ENCODE measurements at places on chromosomes 16 and 17.

- no peak for DNase-seq
Observed at GRCh38 chr16:23587726-23588125, 8.4 kb downstream of the NDUFAB1 start.

GRCh38 chr17:11264183-11264871 lies 23.3 kb downstream of the SHISA6 start:
- DNase-seq, result no peak

DNA sequence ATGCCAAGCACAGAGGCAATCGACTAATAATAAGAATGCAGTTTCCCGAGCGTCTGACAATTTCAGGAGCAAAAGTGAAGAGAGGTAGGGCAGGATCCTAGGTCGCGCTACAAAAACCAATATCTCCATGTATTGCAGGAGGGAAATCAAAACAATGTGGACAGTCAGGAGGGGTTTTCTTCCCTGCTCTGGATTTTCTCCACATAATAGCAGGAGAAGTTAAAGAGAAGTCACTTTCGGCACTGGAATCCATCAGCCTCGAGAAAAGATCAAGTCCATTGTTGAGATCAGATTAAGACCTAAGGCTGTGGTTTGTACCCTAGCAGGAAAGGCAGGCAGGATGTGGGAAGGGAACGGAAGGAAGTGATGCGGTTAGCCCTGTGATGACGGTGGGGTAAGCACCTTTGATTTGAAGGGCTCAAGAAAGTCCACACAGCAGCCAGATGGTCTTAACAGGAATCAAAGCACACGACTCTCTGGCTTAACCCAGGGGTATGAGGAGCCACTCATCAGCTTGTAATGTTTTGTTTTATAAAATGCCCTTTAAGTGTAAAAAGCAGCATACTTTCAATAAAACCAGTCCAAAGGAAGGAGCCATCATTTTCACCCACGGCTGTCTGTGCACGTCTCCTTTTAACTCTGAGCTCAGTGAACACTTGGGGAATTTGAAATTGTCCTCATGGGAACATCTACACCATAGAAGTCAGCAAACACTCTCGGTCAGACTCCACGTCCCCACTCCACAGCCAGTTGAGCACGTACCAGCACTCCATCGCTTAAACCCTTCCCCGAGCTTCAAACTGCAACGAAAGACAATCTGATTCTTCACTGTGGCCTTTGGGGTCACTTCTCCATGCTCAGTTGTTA lies 15.8 kb upstream of the AKTIP start:
- DNase-seq, result peak; percentile 56

DNA sequence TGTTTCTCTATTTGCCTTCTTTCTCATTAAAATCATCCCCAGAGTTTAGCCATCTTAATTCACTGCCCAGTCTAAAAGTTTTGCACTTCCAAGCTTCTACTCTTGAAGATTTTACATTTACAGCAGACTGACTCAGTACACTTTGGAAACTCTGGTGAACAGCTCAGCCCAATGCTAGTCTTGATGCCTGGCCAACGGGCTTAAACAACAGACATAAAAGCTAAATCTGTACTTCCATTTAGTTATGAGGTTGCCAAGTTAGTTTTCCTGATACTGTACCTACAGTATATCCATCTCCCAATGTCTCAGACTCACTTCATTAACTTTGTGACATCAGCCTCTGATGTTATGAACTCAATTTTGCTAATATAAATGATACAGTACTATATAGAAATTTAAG lies 891.8 kb upstream of the SOX9 start:
- DNase-seq, result no peak

DNA sequence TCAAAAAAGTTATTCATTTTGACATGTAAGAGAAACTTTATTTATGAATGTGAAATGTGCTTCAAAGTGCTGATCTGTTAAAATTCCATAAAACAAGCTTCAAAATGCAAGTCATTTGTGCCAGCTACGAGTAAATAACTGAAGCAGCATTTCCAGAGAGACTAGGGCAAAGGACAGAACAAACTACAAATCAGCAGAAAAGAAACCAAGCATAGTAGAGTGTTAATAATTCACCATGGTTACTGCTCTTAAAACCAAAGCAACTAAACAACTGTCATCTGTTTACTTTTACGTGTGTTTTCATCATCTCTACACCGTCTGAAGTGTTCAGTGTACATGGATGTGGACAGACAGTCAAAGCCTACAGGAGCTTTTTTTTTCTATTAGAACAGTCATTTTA lies 1.6 kb upstream of the ASPA start:
- no peak for DNase-seq

DNA sequence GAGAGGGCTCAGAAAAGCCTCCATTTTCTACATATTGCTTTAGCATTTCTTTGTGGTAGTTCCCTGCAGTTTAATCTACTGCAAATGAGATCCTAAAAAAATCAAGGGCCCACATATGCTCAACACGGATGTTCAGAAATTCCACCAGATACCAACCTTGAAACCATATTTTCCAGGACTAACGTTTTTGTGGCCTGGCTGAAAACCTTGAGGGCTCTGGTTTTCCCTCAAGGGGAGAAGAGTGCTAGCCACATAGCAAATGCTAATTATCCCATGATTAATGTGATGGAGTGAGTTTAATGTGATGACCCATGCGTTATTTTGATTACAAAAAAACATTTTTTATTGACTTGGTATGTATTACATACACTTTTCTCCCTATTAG lies 68.9 kb downstream of the SNX11 start:
- DNase-seq, result no peak

DNA sequence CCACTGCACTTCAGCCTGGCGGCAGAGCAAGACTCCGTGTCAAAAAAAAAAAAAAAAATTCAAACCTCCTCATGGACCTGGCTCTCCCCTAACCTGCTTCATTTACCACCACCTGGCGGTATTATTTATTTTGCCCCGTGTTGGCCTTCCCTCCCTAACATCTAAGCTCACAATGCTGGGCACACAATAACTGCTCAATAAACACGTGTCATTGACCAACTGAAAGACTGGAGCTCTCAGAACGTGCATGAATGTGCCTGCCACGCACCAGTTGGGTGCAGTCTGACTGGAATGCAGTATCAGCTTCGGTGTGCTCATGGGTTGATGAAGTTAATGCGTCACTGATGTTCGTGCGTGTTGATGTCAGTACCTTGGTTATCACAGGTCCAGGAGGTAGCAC lies 64.4 kb upstream of the CDC42EP4 start:
- DNase-seq, result no peak

DNA sequence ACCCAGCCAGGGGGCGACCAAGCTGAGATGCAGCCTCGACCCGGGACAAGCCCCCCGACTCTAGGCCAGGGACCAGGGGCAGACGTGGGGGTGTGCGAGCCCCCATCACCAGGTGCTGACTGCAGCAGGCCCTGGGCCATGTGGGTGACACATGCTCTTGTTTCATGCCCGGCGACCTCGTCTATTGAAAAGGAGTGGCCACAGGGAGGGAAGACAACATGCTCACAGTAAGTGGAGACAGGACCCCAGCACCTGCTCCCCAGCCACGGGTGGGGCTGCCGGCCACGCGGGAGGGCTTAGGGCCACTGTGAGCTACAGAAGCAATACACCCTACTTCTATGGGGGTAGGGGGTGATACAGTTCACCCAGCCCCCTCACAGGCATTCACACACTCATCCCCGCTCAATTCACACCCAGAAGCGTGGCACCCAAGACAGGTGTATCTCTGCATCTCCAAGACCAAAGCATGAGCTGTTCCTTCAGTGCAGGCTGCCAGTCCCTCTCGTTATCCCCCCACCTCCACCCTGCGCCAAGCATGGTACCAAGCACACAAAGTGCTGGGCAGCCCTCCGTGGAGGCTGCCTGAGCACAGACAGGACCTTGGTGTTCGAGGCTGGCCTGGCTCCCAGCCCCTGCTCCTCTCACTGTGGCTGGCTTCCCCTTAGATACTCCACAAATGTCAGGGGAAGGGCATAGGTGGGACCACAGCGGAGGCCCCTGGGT lies 13.6 kb downstream of the VASN start:
- no peak for DNase-seq

DNA sequence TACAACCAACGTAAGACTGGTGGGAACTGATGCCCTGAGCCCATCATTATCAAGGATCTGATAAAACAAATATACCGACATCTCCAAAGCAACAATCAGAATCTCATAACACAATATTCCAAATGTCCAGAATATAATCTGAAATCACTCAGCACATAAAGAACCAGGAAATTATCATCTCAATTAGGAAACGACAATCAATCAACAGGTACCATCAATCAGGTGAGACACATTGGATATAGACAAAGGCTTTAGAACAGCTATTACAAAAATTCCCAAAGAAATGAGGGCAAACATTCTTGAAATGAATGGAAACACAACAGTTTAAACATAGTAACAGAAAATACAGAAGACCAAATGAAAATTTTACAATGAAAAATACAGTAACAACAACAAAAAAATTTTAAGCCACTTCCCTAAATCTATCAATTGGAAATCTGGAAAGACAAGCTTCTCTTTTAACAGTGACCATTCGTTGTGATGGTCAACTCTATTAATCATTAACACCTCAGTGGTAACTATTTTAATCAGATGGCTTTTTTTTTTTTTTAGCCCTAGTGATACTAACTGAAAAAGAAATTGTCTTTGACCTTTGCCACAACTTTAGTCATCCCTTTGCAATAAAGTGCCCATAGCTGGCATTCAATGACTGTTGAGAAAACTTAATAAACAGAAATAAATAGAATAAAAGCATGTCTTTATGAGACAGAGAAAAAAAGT lies 70.4 kb downstream of the USP32 start:
- no peak for DNase-seq

DNA sequence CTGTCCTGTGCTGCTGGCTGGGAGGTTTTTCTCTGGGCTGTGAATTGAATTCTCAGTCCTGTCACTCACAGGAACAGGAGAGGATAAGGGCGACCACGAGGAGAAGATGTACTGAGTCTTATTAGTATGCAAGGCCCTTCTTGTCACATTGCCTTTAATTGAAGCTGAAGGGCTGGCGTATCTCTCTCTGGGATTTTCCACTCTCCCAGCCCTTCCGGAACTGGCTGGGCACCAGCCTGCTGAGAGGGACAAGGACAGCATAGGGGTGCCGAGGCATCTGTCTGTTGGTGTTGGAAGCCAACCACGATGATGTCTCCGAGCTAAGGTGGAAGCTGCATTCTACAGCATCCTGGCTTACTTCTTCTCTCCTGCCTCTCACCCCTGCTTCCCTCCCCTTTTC lies 33.2 kb downstream of the GPRC5B start:
- no peak for DNase-seq

- no peak for DNase-seq
Observed at GRCh38 chr17:76540381-76541300, 797 bp downstream of the PRCD start.

- DNase-seq, result no peak
Observed at GRCh38 chr17:45145035-45145389, 3.3 kb upstream of the HEXIM1 start.

GRCh38 chr17:4768298-4768697 lies 3.4 kb upstream of the TM4SF5 start:
- DNase-seq, result no peak

DNA sequence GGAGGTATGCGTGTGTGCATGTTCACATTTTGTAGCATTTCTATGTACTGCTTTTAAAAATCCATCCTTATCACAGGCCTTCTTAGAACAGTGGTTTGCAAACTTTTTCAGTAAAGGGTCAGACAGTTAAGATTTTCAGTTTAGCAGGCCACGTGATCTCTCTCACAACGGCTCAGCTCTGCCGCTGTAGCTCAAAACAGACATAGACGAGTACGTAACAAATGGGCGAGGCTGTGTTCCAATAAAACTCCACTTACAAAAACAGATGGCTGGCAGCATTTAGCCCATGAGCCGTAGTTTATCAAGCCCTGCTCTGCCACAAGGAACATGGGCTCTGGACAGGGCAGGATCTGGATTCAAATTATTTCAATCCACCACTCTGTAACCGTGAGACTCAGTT lies 141.8 kb downstream of the XYLT1 start:
- DNase-seq, result no peak

DNA sequence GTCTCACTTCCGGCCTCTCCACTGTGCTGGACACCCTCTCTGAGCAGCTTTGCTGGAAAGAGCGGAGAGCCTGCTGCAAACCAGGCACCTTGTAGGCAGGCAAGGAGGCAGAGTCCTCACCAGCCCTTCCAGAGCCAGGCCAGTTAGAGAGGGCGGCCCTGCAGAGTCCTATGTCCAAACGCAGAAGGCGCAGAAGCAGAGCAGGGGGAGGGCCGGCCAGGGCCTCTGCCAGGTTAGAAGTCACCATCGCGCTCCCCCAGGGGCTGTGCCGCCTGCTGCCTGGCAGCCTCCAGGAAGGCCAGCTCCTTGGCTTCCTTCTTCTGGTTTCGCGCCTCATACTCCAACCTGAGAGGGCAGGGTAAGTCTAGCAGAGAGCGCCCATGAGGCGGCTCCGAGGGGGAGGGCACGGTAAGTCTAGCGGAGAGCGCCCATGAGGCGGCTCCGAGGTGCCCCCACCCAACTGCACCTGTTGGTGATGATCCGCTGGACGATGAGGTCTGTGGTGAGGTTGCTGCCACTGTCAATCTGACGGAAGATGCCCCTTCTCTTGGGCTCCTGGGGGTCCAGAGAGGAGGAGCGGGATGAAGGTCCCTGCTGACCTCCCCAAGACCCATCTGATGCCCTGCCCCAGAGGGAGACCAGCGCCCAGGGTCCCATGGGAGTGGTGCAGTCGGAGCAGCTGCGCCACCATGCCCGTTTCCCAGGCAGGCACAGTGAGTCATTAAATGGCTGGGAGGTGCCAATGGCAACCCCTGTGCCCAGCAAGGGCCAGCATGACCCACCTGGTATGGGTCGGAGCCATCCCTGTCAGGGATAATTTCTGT lies 2.8 kb downstream of the NPB start:
- no peak for DNase-seq

DNA sequence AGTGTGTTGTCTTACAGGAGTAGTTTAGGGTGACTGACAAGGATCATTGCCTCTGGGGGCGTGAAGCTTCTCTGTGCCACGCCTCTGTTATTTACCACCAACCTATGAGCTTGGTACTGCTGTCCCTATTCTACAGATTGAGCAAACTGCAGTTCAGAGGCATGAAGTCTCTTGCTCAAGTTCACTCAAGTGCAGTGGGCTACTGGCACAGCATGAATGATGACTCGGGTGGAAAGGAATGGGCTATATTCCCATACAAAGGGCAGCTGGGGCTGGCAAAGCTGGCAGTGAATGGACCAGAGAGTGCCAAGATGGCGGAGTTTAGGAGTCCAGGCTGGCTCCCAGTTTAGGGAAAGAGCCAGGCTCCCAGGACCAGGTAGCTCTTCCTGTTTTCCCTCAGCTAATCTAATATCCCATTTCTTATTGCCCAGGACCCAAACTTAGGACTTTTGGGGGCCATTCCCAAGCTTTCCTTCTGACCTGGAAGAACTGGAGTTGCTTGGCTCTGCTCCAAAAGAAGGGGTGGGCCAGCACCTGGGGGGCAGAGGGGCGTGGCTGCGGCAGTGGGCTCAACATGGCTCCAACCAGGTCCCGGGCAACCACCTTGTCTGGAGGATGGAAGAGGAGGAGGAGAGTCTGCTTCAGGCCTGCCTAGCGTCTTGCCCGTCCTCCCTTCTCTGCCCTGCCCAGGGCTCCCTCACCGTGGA lies 12.9 kb downstream of the PLK1 start:
- no peak for DNase-seq

Data from activated CD4-positive, alpha-beta T cell treated with anti-CD3 and anti-CD28 coated beads for 1 hour (primary cell).